NCI-H2029 treated with DMSO at 0.1 percent for 48 hours (cell line): ENCODE measurements at places on chromosomes 3 and 15.

- no peak for DNase-seq
Observed at GRCh38 chr15:64905119-64905831, 6.4 kb upstream of the ANKDD1A start.

- no peak for DNase-seq
Observed at GRCh38 chr3:63862804-63863149, 828 bp downstream of the THOC7 start.

DNA sequence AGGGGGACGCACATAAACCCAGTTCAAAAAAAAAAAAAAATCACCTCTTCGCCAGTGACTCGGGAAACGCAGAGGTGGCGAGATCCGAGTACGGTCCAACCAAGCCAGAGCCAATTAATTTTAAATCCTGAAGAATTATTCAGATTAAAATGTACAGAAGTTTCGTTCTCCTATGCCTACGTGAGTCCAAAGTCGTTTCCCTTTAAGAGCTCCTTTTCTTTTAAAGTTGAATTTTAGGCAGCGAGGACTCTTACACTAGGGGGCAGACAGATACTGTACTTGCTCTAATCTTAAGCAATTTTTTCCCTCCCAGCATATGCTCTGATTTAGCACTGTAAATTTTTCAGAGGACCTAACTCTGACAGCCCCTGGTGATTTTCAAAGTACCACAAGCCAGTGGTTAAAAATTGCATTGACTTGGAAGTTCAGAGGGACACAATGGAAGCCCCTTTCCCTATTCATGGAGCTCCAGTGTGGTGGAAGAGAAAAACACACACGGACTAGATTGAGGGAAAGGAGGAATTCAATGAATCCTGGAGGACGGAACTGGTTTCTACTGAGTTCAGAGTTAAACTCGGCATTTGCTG is 3.3 kb upstream of the NR2F2 start:
- peak; percentile 33 for DNase-seq

DNA sequence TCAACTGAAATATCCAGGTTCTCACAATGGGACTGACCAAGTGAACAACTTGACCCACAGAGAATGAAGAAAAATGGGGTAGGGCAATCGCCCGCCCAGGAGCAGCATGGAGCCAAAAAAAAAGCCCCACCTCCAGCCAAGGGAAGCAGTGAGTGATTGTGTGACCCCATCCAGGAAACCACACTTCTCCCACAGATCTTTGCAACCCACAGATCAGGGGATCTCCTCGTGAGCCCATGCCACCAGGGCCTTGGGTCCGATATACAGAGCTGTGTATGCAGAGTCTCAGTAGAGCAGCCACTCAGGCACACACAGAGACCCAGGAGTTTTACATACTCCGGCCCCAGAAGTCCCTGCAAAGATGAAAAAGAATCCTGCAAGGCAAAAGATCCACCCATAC is 35.7 kb downstream of the PYGO1 start:
- DNase-seq = no peak

- DNase-seq = no peak
Observed at GRCh38 chr3:10694179-10694578, 121.8 kb upstream of the SLC6A11 start.

GRCh38 chr3:11643201-11643603 is 513 bp downstream of the VGLL4 start:
- DNase-seq = peak; percentile 64

DNA sequence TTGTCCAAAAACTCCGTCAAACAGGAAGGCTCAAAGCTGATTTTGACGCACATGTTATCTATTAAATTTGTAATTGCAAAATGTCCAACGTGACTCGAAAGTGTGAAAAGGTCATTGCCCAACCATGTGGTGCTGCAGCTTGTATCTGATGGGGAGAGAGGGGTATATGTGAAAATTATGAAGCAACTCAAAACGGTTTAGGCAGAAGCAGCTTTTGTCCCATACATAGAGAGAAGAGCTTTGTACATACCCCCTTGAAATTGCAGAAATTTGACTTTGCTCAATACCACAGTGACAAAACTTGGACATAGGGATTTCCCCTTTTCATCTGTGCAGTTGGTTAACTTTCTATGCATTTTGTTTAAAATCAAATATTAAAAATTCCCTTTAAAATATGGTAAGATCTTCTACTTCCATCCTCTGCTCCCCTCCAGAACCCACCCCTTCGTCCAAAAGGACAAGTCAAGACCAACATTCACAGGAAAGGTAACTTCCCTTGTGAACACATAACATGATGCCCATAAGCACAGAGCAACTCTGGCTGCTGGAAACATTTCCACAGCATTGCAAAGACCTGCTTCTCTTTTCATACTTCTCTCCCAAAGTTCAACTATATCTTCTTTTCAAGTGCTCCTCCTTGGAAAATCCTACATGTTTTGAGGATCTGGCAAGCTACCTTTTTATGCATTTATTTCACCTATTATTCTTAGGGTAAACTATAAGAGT is 253.7 kb upstream of the THBS1 start:
- no peak for DNase-seq

DNA sequence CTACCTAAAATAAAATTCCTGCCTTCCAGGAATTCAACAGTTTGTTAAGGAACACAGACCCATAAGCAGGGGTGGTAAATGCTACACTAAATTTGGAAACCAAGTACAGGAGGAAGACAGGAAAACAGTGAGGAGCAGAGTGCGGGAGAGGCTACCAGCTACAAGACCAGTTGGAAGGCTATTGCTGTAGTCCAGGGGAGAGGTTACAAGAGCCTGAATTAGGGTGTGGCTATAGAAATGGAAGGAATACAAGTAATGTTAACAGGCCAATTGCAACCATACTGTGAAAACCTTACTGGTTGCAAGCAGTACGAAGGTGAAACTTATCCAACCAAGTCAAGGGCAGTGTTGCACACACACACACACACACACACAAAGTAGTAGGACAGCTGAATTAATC is 880 bp upstream of the ARMC8 start:
- DNase-seq = no peak

- DNase-seq = no peak
Observed at GRCh38 chr15:48367483-48367882, 36.3 kb downstream of the DUT start.

- DNase-seq = no peak
Observed at GRCh38 chr3:100631236-100631635, 21.8 kb downstream of the ADGRG7 start.

GRCh38 chr15:60901647-60902046 is 327.5 kb downstream of the RORA start:
- no peak for DNase-seq

GRCh38 chr15:90560229-90560776 is 30.6 kb downstream of the CRTC3 start:
- DNase-seq = no peak

- no peak for DNase-seq
Observed at GRCh38 chr3:185527364-185527763, 25.0 kb downstream of the LIPH start.

DNA sequence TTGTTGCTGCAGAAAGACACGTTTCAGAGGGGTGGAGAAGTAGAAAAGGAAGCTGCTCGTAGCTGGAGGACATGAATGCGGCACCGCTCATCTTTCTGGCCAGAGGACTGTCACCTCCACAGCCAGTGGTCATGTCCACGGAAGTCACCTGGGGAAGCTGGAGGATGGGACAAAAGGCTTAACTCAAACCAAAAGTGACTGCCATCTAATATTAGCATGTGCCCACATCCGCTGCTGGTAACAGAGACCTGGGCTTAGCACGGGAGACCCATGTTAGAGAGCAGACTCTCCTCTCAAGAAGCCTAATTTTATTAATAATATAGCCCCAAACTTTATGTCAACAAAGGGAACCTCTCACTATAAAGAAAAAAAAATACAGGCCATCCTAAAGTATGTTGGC is 5.9 kb downstream of the MEX3B start:
- no peak for DNase-seq

GRCh38 chr3:145798696-145799537 is 362.1 kb downstream of the PLOD2 start:
- no peak for DNase-seq

DNA sequence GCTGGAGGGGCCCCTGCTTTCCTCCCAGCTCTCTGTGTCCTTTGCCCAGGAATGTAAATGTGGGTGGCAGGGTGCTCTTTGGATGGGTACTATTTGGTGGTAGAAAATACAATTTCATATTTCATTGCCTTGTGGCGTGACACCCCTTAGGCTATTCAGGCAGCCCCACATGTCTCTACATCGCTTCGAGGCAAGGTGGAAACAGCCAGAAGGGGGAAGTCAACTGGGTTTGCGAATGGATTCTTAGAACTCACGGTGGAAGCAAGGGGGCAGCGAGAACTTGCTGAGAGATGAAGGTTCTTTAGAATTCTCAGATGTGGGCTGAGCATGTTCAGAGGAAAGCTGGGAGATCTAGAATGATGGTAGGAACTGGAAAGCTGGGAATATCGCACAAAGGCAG is 25.3 kb downstream of the PLA2G4D start:
- DNase-seq = no peak

DNA sequence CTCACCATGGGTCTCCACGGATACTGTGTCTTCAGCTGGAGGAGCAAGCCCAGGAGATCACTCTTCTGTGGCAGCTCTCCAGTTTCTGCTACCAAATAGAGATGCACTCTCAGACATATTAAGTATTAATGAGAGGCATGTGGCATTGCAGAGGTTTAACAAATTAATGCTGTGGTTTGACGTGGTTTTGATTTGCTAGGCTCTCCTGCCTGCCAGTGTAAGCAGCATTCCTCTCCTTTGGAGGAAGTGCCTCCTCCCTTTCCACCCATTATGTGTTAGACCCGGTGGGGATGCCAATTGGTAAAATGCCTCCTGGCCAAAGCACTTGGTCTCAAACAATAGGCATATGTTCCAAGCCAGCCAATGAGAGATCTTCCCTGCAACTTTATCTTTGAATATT is 124.8 kb downstream of the MYLK start:
- DNase-seq = no peak

GRCh38 chr3:179652447-179653095 is at the start of gene USP13:
Gene USP13 (plus strand): TSS chr3:179653040. CDS start chr3:179653226, 186 bp downstream.
- DNase-seq = no peak
